Cerebellar nuclear complex (tissue), 1 donor: ENCODE measurements at places on chromosomes 12 and 14.

DNA sequence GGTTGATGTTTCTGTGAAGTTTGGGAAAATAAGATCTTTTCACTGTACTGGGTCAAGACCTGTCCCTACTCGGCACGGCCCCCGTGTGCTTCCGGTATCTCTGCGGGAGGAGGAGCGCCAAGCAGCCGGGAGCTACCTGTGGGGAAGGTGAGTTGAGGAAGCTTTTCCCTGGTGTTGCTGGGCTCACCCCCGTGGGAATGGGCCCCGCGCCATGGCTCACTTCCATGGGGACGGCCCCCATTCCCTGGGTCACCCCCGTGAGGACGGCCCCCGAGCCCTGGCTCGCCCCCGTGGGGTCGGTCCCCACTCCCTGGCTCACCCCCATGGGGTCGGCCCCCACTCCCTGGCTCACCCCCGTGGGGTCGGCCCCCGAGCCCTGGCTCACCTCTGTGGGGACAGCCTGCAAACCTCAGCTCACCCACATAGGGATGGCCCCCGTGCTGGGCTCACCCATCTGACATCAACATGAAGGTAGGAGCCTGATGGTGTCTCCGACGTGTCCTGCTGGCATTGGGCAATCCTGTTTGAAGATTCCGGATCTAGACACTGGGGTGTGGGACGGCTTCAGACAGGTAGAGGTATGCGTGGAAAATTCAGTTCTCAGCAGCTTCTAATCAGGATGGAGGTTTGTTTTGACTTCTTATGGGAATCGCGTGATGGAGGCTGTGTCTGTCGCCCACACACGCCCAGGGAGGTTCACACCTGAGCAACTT, 9.1 kb downstream of the LRCOL1 start:
- DNase-seq: no peak

DNA sequence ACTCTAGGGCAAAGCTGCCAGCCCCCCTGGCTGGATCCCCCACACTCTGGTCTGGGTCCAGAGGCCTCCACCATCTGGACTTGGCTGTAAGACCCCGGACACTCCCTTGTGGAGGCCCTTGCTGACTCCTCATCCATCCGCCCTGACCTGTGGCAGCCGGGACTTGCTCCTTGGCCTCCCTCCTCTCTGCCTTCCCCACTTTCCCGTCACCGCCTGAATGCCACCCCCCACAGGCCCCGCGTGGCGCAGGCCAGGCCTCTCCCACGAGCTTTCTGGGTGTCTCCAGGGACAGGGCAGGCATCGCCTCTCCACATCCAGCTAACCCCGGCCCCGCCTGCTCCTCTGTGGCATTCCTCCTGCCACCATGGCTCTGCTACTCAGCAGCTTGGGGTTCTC, 14.1 kb downstream of the JAG2 start:
- no peak for DNase-seq

- DNase-seq: no peak
Observed at GRCh38 chr12:116148844-116149243, 128.6 kb downstream of the MED13L start.

GRCh38 chr14:22981090-22981875, 1.1 kb downstream of the AJUBA start:
- DNase-seq: no peak

- no peak for DNase-seq
Observed at GRCh38 chr14:88272390-88273269, 50.4 kb downstream of the KCNK10 start.

- DNase-seq: no peak
Observed at GRCh38 chr12:120429368-120429767, 8.5 kb upstream of the COX6A1 start.

GRCh38 chr12:130199581-130200390, 37.5 kb downstream of the FZD10 start:
- DNase-seq: no peak

DNA sequence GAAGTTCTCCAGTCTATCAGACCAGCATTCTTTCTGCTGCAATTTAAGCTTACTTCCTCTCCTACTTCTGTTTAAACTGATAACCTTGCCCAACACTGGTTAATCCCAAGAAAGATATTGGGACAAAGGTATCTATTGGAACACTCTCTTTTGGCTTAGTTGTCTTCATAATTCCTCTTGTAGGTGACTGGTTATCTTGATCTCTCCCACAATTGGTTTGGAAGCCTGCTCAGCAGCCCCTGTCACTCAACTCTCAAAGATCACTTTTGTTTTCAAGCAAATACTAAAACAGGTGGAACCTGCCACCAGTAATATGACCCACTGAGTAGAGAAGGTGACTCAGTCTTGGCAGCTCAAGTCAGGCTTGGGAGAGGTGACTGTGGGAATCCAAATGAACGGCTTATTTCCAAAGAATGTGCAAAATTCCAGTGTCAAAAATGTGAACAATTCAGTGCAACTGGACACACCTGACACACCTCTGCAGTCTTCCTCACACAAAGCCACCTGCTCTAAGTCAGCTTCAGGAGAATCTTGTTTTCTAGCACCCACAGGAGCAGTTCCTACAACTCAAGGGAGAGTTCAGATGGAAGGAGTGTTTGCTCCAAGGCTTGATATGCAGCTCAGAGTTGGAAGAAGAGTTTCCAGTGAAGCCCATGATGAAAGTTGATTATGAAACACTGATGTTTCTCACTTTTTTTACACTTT, 83.2 kb upstream of the SLC38A2 start:
- DNase-seq: no peak

GRCh38 chr12:120110550-120111501, 5.7 kb downstream of the RAB35 start:
- no peak for DNase-seq

GRCh38 chr14:61454545-61454944, 133.2 kb downstream of the PRKCH start:
- no peak for DNase-seq

DNA sequence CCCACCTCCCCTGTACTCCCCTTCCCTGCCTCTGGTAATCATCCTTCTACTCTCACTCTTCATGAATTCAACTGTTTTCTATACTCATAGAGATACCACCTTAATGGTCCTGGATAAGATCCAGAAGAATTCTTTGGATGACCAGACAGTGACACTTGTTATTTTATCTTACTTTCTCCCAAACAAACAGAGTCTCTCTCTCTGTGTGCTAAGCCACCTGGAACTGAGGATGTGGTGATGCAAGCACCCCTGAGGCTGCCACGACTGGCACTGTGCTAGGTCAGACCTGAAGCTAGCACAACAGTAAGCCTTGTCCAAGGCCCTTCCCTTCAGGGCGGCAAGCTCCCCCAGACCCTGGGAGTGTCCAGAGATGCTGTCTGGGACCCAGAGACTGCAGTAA, 250.2 kb downstream of the C12orf50 start:
- no peak for DNase-seq

GRCh38 chr12:132700212-132700822, 10.3 kb upstream of the PGAM5 start:
- DNase-seq: no peak

- DNase-seq: no peak
Observed at GRCh38 chr12:24400533-24400932, 451.1 kb upstream of the SOX5 start.

DNA sequence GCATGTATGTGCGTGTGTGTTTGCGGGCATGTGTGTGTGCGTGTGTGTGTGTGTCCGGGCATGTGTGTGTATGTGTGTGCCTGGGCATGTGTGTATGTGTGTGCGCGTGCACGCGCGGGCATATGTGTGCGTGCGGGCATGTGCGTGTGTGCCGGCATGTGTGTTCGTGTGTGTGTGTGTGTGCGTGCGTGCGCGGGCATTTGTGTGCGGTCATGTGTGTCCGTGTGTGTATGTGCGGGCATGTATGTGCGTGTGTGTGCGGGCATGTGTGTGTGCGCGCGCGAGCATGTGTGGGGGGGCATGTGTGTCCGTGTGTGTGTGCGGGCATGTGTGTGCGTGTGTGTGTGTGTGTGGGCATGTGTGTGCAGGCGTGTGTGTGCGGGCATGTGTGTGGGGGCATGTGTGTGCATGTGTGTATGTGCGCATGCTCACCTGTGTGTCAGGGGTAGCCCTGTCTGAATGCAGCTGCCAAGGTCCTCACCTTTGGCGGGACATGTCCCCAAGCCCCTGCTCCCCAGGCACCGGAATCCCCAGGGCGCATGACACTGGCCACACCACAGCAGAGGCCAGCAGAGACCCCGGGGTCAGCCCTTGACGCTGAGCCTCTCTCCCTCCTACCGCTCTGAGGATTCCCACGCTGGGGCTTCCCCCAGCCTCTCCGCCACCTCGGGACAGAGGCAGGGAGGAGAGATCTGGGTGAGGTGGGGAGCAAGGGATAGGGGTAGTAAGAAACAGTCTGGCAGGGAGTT, 109.5 kb upstream of the NCOR2 start:
- no peak for DNase-seq

DNA sequence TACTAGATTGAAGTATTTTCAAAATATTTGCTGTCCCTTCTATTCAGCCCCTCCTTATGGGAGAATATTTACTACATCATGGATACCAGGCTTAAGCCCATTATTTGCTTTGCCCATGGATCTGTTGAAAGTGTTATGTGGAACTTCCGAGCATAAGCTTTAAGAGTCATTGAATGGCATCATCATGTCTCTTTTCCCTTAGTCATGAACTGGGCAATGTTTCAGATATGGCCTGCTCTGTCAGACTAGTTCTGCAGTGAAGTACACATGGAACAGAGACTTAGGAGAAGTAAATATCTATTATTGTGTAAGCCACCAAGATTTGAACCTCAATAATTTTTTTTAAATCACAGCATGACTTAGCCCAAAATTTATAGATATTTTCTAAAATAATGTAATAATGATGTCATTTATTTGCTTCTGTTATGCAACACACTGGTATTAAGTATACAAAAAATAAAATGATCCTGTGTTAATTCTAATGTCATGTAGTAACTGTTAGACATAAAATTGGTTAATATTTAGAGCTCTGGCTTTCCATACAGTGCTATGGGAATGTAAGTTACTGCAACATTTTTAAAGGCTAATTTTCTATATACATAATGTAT, 1097.3 kb downstream of the SLC16A7 start:
- DNase-seq: no peak

DNA sequence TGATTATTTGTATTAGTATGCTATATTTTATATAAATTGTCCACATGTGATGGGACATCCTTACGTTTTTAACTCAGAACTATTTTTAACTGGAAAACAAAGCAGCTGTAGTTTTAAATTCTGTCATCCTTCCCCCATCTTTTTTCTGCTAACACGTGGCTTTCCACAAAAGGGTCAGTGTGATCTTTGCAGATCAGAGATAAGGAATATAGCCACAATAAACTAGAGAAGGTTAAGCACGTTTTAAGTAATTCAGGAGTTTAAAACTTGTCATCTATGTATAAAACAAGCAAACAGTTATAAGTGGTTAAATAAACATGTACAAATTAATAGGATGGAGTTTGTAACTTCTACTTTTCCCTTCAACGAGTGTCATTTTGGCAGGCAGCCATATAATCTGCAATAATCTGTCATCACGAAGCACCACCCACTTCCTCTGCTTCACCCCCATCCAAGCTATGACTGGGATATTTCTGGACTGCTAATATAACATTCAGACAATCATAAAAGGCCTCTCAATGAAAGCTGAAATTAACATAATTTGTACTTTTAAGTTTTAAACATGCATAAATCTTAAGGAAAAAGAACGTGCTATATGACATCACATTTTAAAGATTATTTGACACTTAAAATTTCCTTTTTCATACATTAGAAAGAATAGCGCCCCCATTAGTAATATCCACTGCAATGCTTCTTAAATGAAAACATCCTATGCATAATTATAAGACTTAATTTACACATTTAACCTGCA, 15.3 kb downstream of the TAOK3 start:
- no peak for DNase-seq

- DNase-seq: no peak
Observed at GRCh38 chr14:36827861-36828260, 166.2 kb downstream of the PAX9 start.

GRCh38 chr12:49414364-49414763, 47.1 kb downstream of the SPATS2 start:
- no peak for DNase-seq

GRCh38 chr14:97329701-97330100, 532.5 kb downstream of the VRK1 start:
- no peak for DNase-seq

DNA sequence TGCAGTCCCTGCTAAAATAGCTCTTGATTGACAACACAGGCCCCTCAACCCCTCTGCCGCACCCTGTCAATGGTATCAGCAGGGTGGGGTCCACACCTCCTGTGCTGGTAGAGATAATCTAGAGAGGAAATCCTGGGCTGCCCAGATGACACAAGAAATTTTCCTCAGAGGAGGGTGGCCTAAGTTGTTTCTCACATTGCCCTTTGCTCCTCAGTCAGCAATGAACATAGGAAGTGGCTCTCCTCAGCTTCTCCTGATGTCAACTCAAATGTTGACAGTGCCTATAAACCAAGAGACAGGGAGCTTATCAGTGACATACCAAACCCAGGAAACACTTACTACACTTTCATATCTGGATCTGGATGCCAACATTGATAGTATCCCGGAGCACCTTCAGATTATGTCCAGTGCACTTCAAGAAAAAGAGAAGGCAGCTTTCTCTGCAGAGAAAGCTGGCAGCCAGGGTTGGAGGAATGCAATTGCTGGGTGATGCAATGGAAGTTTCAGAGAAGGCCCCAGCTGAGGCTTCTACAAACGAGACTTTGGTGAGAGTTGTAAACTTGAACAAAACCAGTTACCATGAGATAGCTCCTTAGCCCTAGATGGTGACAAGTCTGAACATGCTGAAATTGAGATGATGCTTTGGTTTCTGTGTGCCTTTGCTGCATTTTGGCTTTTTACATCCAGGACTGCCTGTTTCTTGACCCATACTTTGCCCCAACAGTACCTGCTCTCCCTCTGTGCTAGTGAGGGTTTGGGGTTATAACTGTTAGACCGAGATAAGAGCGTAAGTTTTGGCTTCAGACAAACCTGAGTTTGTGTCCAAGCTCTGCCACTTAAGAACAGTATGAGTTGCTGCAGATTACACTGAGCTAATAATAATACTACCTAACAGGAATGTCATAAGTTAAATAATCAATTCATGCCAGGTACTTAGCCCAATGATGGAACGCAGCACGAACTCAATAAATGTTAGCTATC, 183.5 kb downstream of the NUAK1 start:
- no peak for DNase-seq

DNA sequence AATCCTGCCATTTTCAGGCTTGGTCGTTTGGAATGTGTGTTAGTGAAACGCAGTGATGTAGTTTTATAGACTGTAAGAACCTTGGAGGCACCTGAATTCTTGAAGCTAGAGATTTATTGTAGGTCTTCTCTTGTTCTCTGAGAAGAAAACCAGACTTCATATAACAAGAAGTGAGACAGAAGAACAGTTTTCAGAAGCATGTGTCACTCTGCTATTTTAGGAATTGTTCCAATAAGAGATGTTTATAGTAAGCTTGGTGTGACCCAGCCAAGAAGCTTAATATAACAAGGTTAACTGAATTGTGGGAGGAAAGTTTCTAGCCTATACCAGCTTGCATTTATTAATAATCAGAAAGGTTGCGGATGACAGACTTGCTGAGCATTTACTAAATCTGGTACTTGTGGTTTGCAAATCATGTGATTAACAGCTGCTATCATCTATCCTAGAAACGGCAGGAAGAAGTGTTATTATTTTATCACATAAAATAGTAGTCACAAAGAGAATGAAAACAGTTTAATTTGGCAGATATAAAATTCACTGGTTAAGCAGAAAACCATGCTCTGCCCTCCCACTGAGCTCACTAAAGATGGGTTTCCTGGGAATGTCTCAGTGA, 49.2 kb upstream of the BCAT1 start:
- DNase-seq: no peak

GRCh38 chr12:74454109-74454508, 83.5 kb upstream of the ATXN7L3B start:
- DNase-seq: no peak

- no peak for DNase-seq
Observed at GRCh38 chr12:71303199-71303598, 136.4 kb upstream of the LGR5 start.
